ENCODE measurements at places on chromosomes 2 and 18. TPM values are rescaled to one million over a fixed set of nuclear protein-coding genes. Genes with fewer than 3 reads are reported as not detected.

The DCAF17 gene
- total RNA-seq, result 25.8 TPM

The CLK1 gene
- 128 TPM for total RNA-seq

The AGFG1 gene
- 74.5 TPM for total RNA-seq

The KIF1A gene
- total RNA-seq, result 132 TPM

The POTEE gene
- total RNA-seq, result 3.3 TPM

The THSD7B gene
- total RNA-seq, result 10.3 TPM

The IL1R2 gene
- not detected for total RNA-seq

The DSG3 gene
- total RNA-seq, result not detected

The DLGAP1 gene
- 16.7 TPM for total RNA-seq

The SERPINB13 gene
- total RNA-seq, result not detected

The HOXD4 gene
- not detected for total RNA-seq

The DYNAP gene
- total RNA-seq, result not detected

The VWA3B gene
- 0.47 TPM for total RNA-seq

The MCFD2 gene
- total RNA-seq, result 78.3 TPM

The PSD4 gene
- total RNA-seq, result 30.7 TPM

The NEU2 gene
- total RNA-seq, result not detected

The SLC19A3 gene
- 36.4 TPM for total RNA-seq

The ID2 gene
- total RNA-seq, result 292 TPM

The LDLRAD4 gene
- total RNA-seq, result 3.4 TPM

The EHBP1 gene
- 45.6 TPM for total RNA-seq

The MAP4K3 gene
- 63.6 TPM for total RNA-seq

The CPO gene
- total RNA-seq, result not detected

The GKN1 gene
- total RNA-seq, result not detected

The FAM237A gene
- not detected for total RNA-seq

The CRYBA2 gene
- total RNA-seq, result 30.1 TPM

The TMEM37 gene
- total RNA-seq, result 17.4 TPM

The VIT gene
- total RNA-seq, result not detected

The WNT10A gene
- not detected for total RNA-seq

The GPN1 gene
- 37.3 TPM for total RNA-seq

The MARCO gene
- total RNA-seq, result not detected

The RAD51AP2 gene
- 0.07 TPM for total RNA-seq

The SKOR2 gene
- not detected for total RNA-seq

The TGFA gene
- total RNA-seq, result 3.0 TPM

The ZEB2 gene
- 0.49 TPM for total RNA-seq

The MSTN gene
- 0.38 TPM for total RNA-seq

The CDH7 gene
- 6.5 TPM for total RNA-seq

The RNF25 gene
- 28.7 TPM for total RNA-seq

The GREB1L gene
- 11.0 TPM for total RNA-seq

The G6PC2 gene
- total RNA-seq, result not detected

The PLCL1 gene
- 41.1 TPM for total RNA-seq

The NR4A2 gene
- total RNA-seq, result 7.9 TPM

The ALPP gene
- not detected for total RNA-seq

The TFCP2L1 gene
- total RNA-seq, result 0.78 TPM

The CNGA3 gene
- total RNA-seq, result 5.3 TPM

The NLRC4 gene
- total RNA-seq, result not detected

The PCARE gene
- total RNA-seq, result not detected

The MDH1B gene
- 2.8 TPM for total RNA-seq

The ZNF516 gene
- 108 TPM for total RNA-seq

The UGT1A10 gene
- total RNA-seq, result not detected

The HMSD gene
- 5.5 TPM for total RNA-seq

The SLC38A11 gene
- 16.6 TPM for total RNA-seq
